ENCODE measurements at places on chromosomes 4 and X.

- DNase-seq = no peak
Measured at GRCh38 chrX:72202792-72203401, 21.3 kb downstream of the PIN4 start.

- no peak for DNase-seq
Measured at GRCh38 chr4:76002176-76002575, 5.1 kb downstream of the CXCL9 start.

- no peak for DNase-seq
Measured at GRCh38 chr4:48490012-48490679, at the start of gene ZAR1. TSS of gene ZAR1 (plus strand) at chr4:48490252. CDS start at chr4:48490292, 40 bp downstream.

DNA sequence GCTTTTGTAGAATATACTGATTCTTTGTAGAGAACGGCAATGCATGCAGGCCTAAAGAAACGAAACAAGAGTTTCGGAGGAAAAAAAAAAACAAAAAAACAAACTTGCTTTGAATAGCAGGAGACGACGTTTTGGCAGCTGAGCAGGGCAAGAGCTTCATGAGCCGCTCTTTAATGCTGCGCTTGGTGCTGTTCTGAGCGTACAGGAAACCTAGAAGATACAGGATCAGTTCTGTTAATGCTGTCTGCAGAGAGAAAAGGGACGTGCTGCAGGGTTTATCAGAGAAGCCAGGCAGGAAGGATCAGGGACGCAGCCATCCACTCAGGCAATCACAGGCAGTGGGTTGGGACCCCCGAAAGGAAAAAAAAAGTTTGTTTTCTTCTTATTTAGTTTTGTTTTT, 182.2 kb downstream of the PACRGL start:
- DNase-seq = no peak

- DNase-seq = no peak
Measured at GRCh38 chr4:2810388-2810787, 17.5 kb downstream of the SH3BP2 start.

DNA sequence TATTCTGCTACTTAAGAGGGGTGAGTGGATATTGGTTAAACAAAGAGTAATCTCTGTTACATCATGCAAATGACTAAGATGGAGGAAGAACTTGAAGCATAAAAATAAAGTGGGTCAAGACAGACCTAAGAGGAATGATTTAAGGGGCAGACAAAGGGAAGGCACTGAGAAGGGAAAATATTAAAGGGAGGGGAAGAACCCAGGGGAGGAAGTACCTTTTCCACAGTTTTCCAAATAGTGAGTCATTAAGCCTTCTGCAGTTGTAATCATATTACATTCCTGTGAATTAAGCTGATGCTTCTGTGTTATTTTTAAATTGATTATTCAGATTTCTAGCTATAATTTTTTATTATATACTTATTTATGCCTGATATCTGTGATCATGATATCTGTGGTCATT, 253.3 kb downstream of the CENPC start:
- DNase-seq = no peak

GRCh38 chr4:36990128-36990872, 254.2 kb upstream of the NWD2 start:
- DNase-seq = no peak

Measured in CD4-positive, alpha-beta T cell treated with Interleukin-6 at 100 ng/mL for 8 hours (primary cell).